ENCODE measurements at places on chromosomes 16 and 17.

DNA sequence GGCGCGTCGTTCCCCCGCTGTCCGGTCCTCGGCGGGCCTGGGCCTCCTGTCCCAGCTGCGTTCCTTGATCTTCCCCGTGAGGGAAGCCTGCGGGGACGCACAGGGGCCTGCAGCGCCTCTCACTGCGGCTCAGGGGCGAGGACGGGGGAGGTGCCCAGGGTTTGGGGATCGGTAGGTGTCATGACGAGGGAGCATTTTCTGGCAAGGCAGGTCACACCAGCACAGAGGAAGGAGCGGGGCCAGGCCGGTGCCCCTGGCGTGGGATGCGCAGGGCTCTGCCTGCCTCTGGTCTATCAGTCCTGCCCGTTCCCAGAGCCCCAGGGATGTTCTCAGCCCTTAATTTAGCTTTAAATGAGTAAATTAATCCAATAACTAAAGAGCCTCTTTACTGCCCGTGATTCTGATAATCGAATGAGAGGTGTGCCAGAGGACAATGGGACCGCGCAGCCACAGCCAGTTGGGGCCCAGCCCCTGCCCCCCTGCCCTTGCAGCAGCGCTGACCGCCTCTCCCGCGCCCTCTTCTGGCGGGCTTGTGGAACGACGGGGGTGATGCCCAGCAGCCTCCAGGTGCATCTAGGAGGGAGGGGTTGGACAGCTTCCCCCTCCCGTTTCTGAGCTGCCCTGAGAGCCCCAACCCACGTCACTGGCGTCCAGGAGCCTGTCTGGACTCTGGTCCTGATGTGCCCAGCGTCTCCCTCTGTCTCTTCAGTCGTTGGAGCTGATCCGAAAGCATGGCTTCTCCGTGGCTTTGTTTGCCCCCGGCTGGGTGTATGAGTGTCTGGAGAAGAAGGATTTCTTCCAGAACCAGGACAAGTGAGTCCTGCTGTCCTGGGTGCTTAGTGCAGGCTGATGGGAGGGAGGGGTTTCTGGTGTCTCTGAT, 7.9 kb downstream of the ENGASE start:
- DNase-seq: no peak

GRCh38 chr17:48586355-48587258, 3.4 kb downstream of the HOXB3 start:
- no peak for DNase-seq

DNA sequence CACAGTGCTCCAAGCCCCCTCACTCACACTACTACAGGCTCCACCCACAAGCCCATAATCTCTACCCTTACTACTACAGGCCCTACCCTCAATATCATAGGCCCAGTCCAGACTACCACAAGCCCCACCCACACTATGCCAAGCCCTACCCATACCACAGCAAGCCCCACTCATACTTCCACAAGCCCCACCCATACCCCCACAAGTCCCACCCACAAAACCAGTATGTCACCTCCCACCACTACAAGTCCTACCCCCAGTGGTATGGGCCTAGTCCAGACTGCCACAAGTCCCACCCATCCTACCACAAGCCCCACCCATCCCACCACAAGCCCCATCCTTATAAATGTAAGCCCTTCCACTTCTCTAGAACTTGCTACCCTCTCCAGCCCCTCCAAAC, 13.8 kb downstream of the RIPOR1 start:
- peak; percentile 23 for DNase-seq

DNA sequence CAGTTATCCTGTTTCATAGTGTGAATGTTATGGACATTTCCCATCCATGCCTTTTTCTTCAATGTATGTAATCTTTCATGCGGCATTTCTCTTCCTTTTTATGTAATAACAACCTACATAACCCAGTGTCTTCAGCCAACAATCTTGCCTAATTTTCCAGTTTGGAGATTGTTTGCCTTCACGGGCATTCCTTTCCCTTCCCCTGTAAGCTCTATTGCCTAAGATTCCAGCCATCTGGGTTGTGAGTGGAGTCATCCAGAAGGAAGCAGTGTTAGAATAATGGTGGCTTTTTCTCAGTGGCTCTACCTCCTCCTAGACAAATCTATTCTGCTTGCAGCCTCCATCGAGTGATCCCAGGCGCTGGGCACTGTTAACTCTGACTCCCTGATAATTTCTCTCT, 22.3 kb downstream of the SYCE1L start:
- no peak for DNase-seq

- DNase-seq: no peak
Observed at GRCh38 chr17:67021196-67021595, 23.2 kb upstream of the CACNG1 start.

DNA sequence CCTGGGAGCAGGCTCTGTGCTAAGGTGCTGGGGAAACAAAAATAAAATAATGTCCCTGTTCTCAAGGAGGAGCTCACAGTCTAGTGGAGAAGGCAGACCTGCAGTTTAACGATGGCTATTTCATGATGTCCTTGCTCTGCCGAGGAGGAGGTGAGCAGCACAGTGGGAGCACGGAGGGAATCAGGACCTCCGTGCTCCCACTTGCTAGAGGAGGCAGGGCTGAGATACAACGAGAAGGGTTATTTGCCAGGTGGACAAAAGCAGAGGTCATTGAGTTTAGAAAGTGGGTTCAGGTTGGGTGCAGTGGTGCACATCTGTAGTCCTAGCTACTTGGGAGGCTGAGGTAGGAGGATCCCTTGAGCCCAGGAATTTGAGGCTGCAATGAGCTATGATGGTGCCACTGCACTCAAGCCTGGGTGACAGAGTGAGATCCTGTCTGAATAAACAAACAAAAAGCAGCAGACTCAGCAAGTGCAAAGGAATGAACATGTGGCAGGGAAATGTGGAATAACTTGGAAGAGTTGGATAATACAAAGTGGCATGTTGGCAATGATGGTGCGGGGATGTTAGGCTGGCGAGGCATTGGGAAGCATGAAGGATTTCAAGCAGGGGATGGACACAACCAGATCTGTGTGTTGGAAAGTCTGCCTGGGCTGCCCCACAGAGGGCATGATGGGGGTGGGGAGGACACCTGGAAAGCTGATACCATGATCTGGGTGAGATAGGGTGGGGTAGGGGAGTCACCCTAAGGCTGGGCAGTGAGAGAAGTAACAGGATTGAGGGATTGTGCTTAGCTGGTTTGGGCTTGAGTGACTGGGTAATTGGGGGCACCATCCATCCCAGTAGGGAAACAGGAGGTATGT, 12.8 kb upstream of the TNS4 start:
- DNase-seq: no peak

GRCh38 chr16:53083119-53083518, 28.3 kb downstream of the CHD9 start:
- no peak for DNase-seq

- no peak for DNase-seq
Observed at GRCh38 chr17:75983501-75984181, 4.6 kb downstream of the TEN1 start.

GRCh38 chr17:43986225-43986981, 18.0 kb upstream of the NAGS start:
- DNase-seq: no peak

GRCh38 chr17:50189550-50190292, 11.7 kb downstream of the COL1A1 start:
- DNase-seq: no peak

- DNase-seq: no peak
Observed at GRCh38 chr16:20610892-20611349, 34.8 kb upstream of the ACSM2B start.

DNA sequence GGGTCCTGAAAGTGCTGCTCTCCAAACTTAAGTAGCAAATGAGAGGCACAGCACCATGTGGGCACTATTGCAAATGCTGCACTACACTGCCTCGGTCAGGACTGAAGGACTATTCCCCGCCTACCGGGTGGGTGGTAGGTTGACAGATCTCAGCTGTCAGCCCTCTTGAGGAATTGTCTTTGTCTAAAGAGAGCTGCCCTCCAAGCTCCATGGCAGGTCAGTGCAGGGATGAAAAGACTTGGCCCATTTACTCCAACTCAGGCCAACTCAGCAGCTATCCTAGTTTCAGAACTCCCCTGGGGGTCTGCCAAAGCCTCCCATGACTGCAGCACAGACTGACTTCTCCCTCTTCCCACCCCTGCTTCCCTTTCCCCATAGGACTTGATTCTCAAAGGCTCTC, 3.4 kb upstream of the PDZD9 start:
- no peak for DNase-seq

- no peak for DNase-seq
Observed at GRCh38 chr16:83847371-83848225, 39.8 kb downstream of the HSBP1 start.

- no peak for DNase-seq
Observed at GRCh38 chr16:15988268-15989013, 39.0 kb downstream of the ABCC1 start.

DNA sequence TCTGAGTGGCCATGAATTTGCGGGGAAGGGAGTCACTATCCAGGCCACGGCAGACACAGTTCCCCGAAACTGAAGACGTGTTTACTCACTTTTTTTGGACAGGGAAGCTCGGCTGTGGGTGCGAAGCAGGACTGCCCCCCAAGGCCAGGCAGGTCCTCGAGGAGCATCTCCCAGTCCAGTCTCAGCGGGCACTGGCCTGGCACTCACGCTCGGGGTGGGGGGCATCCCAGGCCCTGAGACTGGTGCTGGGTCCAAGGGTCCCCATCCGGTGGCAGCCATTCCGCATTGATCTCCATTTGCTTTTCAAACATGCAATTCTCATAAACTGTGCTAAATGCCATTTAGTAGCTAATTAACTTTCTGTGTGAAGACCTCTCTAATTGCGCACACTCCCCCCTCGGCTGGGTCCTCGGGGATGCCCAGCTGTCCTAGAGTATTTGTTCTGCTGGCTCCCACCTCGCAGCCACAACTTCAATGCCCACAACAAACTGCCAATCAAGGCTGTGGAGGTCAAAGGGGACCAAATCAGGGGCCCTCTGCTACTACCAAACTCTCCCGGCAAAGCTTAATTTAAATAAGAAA, 50.2 kb downstream of the TBC1D16 start:
- no peak for DNase-seq

DNA sequence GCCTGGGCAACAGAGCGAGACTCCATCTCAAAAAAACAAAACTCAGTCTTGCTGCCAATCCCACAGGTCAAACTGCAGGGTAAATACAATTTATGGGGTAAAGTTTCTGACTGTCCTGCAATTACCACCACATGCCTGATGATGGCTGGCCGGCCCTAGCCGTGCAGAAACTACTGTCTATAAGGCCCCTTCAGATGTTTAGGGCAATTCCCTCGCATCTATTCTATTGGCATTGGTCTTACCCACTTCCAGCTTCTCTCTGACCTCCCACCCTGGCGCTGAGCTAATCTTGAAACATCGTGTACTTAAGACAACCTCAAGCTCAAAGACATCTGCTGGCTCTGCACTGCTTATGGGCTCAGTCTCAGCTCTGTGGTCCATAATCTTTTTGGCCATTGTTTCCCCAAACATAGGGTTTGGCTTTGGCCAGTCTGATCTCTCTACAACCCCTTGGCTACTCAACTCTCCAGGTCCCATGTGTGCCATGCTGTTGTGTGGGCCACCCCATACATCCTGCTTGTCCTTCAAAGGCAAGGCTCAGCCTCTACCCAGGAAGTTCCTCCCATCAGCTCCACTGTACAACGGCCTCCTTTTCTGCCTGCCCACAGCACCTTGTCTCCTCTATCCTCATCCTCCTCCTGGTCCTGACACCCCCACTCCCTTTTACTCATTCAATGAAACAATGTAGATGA, 16.6 kb downstream of the MAP3K14 start:
- no peak for DNase-seq

- no peak for DNase-seq
Observed at GRCh38 chr16:13835387-13835786, 84.6 kb upstream of the ERCC4 start.

DNA sequence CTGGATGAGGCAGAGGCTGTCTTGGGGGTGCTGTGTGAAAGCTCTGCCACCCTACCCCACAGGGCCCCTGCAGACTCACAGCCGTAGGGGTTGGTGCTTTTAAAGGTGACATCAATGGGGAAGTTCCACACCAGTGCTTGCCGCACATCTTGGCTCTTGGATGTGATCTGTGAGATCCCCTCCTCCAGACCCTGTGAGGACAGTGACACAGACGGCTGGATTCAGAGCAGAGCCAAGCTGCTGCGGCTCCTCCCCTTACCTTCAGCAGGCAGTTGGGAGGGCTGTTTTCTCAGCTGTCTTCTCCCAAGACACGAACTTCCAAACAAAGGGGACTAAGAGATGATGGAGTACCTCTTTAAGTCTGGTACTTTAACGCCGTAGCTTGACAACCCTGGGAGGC, 4.8 kb downstream of the B9D1 start:
- no peak for DNase-seq

DNA sequence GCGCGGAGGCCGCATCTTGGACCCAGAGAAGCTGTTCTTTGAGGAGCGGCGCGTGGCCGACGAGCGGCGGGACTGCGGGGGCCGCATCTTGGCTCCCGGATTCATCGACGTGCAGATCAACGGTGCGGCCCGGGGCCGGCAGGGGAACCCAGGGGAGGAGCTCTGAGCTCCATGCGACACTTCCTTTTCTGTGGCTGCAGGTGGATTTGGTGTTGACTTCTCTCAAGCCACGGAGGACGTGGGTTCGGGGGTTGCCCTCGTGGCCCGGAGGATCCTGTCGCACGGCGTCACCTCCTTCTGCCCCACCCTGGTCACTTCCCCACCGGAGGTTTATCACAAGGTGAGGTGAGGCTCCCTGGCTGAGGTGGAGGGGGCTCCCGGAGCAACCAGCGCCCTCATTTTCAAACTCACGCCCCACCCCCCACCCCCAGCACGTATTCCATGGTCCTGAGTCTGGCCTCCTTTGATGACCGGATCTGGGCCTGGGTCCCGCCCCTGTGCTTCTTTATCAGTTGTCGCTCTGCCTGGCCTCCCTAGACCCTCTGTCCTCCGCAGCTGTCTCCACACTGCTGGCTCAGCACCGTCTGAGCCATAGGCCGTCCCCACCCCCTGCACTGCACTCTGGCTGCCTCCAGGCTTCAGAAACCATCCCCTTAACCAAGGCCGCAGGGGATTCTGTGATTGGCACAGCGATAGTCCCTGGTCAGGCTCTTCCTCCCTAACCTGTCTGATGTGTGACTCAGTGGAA, 787 bp downstream of the AMDHD2 start:
- no peak for DNase-seq

GRCh38 chr17:74330446-74330845, 4.4 kb downstream of the KIF19 start:
- DNase-seq: no peak

DNA sequence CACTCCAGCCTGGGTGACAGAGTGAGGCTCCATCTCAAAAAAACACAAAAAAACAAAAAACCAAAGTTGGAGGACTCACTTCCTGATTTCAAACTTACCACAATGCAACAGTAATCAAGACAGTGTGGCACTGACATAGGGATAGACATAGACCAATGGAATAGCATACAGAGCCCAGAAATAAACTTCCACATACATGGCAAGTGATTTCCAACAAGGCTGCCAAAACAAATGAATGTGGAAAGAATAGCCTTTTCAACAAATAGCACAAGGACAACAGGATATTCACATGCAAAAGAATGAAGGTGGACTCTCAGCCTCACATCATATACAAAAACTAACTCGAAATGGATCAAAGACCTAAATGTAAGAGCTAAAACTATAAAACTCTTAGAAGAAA, 36.8 kb upstream of the RASD1 start:
- no peak for DNase-seq
